ENCODE measurements at places on chromosomes 5 and 9.

DNA sequence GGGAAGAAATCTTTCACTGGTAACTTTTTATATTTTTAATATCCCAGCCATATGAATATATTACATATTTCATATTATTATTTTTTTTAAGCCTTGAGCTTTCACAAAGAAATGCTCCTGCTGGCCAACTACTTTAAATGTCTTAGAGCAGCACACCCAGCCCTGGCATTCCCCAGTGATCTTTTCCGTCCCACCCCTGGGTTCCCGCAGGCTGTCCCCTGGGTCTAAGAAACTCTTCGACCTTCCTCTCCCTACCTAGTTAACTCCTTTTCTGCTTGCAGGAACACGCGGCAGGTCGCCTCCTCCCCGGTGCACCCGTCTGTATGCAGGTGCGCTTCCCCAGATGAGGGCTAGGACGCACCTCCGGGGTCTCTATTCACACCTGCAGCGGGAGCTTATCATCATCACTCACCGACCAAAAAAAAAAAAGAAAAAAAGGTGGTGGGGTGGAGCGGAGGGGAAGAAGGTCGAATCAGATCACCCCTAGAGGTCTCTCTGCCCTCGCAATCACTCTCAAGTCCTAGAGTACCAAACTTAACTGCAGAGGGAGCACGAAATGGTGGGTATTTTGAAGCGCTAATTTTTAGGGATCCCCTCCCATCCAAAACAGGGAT is 696 bp downstream of the ZFP62 start:
- DNase-seq, result peak; percentile 61

GRCh38 chr5:156934450-156935211 is 28.4 kb downstream of the TIMD4 start:
- peak; percentile 64 for DNase-seq

DNA sequence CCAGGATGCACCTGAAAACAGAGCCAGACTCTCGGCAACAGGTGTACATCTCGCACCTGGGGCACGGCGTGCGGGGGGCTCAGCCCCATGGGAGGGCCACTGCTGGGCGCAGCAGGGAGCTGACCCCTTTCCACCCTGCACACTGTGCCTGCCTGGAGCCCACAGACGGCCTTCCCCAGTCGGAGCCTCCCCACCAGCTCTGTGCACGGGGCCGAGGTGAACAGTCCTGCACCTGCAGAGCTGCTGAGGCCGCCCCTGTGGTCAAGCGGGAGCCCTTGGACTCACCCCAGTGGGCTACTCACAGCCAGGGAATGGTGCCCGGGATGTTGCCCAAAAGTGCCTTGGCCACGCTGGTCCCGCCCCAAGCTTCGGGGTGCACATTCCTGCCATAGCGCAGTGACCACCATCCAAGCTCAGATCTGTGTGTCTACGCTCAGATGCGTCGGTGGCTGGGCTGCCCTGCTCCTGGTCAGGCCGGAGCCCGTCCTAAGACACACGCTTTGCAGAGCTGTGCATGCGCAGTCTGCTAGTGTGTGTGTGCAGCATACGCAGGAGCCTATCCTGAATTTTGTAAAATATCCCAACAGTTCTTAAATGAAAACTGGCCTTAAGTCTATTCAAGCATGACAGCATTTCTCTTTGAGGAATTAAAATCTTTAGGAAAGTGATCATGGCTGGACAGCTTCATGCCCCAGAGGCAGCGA is 8.4 kb upstream of the EXOC3 start:
- DNase-seq, result peak; percentile 28

DNA sequence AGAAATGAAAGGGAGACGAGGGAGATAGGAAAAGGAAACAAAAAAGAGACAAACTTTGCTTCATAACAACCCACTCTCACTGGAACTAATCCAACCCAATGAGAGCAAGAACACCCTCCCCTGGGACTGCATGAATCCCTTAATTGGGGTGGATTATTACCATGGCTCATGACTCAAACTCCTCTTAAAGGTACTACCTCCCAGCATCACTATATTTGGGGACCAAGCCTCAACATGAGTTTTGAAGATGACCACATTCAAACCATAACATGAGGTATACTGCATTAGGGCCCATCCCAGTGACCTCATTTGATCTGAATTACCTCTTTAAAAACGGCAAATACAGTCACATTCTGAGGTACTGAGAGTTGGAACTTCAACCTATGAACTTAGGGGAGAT is 8.0 kb downstream of the MTAP start:
- DNase-seq, result no peak

DNA sequence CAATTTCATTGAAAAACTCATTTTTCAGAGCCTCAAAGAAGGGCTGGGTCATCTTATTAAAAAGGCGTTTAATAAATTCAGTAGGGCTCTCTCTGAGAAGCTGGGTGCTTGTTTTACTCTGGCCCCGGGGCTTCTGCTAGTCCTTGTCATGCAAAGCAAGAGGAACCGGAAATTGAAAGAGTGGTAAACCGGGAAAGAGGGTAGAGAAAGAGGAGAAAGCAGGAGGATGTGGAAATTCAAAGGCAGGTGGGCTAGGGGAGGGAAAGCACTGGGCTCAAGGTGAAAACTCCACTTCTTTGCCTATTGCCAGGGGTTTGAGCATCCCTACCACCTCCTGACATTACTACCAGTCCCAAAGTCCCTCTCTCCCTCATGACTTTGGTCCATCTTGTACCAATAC is 64.6 kb upstream of the AGXT2 start:
- DNase-seq, result no peak

DNA sequence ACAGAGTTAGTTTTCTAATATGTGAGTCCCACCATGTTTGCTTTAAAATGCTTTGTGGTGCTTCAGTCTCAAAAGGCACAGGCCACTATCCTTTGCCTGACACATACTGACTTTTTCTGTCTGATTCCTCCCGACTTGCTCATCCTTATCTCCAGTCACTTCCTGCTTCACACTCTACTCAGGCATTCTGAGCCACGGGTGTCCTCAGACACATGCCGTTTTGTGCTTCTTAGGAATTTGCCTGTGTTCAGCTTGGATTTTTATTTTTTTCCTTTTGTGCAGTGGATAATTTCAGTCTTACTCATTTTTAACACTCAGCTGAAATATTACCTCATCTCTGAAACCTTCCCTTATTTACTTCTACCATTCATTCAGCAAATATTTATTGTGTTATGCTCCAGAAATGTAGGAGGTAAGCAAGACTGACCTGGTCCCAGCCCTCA is 54.1 kb downstream of the MAN2A1 start:
- no peak for DNase-seq

GRCh38 chr9:130835441-130836298 is 616 bp downstream of the ABL1 start:
- peak; percentile 67 for DNase-seq

- peak; percentile 99 for DNase-seq
These were observed at the start of gene CKS2 for GRCh38 chr9:89310475-89311345. CKS2 (plus strand) TSS chr9:89311195; CDS start chr9:89311293, 98 bp downstream.

- DNase-seq, result no peak
These were observed 69.6 kb upstream of the SLC30A5 start for GRCh38 chr5:69024241-69024651.

DNA sequence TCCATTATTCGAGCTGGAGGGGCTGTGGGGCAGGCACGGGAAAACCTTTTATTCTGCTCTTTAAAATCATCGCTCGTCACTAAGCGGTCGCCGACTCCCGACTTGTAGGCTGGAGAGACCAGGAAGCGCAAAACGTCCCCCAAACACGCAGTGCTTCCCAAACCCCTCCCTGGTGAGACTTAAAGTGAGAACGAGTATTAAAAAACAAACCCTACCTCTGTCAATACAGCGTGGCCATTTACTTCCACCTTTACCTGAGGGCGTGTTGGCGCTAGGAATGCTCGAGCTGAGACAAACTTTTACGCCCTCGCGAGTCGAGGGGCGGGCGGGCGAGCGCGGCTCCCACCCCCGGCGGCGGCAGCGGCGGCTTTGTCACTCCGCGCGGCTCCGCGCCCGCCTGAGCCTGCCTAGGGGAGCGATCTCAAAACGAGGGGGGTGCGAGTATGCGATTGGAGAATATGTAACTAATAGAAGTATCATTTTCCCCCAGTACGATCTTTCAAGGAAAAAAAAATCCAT is at the start of gene NR2F1-AS1:
Gene NR2F1-AS1 (minus strand): TSS at position 293 of the 519 bp plus-strand sequence.
- DNase-seq, result no peak

- peak; percentile 83 for DNase-seq
These were observed 57.7 kb downstream of the DUSP1 start for GRCh38 chr5:172713113-172713808.

Measured in activated naive CD8-positive, alpha-beta T cell treated with anti-CD3 and anti-CD28 coated beads, Interleukin-2, amount 10 ng/mL, durations not matched to agents 7 days and 5 days (primary cell).